ENCODE measurements at places on chromosomes 2 and 18. TPM values are rescaled to one million over a fixed set of nuclear protein-coding genes. Genes with fewer than 3 reads are reported as not detected.

Gene GAREM2
- total RNA-seq: 4.5 TPM

Gene UPP2
- not detected for total RNA-seq

Gene SPP2
- total RNA-seq: not detected

DNA sequence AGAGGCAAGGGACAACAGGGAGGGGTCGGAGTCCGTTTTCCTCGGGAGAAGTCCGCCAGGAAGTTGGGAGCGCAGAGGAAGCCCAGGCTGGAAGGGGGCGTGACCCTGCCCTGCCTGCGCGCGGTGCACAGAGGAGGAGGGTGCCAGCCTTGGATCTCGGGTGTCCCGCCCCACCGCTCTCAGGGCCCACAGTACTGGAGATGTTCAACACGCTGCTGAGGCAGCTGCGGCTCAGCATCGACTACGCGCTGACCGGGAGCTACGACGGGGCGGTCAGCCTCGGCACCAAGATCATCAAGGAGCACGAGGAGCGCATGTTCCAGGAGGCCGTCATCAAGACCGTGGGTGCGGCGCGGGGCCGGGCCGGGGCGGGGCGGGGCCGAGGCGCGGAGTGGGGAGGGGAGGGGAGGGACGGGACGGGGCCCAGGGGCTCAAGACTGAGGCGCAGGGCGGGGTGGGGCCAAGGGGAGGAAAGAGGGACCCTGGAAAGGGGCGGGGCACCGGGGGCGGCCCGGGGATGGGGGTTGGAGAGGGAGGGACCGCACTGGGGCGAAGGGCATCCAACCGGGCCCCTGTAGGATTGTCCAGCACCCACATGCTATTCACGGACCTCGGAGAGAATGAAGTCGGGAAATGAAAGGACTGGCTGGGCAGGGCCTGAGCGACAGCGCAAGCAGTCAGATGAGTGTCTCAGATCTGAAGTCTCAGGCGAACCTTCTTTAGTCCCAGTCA, 36.6 kb downstream of the POMC start:
- no peak for DNase-seq

DNA sequence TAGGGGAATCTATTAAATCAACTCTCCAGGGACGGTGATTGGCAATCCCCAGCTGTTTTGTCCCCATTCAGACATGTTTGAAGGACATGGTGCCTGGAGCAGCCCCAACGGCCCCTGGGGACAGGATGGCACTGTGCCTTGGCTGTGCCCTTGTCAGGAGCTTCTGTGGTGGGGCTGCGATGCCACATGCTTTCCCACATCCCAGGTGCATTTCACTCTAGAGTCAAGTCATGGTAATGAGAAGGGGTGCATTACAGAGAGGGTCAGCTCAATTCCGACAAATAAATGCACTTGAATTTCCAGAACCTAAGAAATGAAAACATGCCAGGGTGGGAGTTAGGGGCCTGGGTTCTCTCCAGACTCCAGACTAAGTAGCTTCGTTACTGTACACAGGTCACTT, 289.4 kb upstream of the PXDN start:
- no peak for DNase-seq

Gene SP5
- not detected for total RNA-seq

DNA sequence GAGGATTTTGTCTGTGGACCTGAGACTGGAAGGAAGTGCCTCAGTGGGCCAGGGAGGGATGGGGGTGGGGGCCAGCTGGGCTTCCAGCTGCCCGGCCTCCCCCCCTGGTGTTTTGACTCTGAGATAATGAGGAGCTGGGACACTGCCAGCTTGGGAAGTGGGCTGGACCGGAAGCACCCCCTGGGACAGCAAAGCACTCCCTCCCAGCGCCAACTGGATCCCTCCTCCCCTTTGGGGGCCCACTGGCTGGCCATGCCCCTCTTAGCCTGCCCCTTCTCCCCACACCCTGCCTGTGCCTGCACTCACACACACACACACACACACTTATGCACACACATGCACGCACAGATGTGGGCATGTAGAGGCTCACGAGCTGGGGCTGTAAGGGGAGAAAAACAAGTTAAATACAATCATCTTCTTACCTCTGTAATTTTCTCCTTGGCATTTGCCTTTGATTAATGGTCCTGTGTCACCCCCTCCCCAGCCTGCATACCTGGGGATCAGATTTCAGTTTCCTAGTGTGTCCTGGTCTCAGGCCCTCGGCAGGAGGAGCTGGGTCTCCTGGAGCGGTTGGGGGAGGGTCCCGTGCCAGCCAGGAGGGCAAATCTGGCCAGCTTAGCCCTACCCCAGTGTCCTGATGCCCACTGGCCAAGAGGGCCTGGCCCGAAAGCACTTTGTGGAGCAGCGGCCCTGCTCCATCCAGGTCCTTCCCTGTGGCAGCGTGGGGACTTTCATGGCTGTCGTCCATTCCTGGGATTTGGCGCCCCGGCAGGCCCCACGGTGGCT, 3.6 kb downstream of the ITM2C start:
- no peak for DNase-seq

Gene TNFAIP6
- total RNA-seq: not detected

GRCh38 chr2:88669482-88670214, 21.8 kb upstream of the RPIA start:
- DNase-seq: peak; percentile 65

Gene SPDYA
- 1.6 TPM for total RNA-seq

DNA sequence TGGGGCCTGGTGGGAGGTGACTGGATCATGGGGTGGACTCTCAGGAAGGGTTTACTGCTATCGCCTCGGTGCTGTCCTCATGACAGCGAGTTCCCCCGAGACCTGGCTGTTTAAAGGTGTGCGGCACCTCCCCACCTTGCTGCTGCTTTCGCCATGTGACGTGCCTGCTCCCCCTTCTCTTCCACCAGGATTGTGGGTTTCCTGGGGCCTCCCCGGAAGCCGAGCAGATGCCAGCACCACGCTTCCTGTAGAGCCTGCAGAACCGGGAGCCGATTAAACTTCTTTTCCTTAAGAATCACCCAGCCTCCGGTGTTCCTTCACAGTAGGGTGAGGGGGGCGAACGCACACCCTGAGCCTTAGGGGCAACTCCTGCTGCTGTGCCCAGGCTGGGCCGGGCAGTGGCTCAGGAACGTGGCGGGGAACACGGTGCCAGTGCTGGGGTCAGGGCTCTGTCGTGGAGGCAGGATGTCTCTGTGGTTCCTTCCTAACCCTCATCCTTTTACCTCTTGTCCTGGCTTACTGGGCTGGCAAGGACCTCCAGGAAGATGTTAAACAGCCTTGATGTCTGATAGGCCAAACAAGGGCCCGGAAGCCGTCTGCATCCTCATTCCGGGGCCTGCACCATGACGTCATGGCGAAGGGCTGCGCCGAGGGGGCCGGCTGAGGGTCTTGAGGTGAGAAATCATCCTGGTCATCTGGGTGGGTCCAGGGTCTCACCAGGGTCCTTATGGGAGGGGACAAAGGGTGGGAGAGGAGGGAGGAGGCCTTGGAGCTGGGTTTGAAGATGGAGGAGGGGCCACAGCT, 12.7 kb downstream of the NEU4 start:
- peak; percentile 38 for DNase-seq

- DNase-seq: no peak
Observed at GRCh38 chr2:119657466-119658145, 21.4 kb upstream of the TMEM177 start.

- DNase-seq: no peak
Observed at GRCh38 chr18:79769698-79770500, 27.8 kb upstream of the KCNG2 start.

Gene PTPRN
- not detected for total RNA-seq

Gene ARHGEF33
- total RNA-seq: 1.0 TPM

- no peak for DNase-seq
Observed at GRCh38 chr2:184294831-184295230, 303.5 kb upstream of the ZNF804A start.

- no peak for DNase-seq
Observed at GRCh38 chr18:48570313-48570712, 31.5 kb downstream of the CTIF start.

Gene AKAIN1
- total RNA-seq: not detected

Gene TMEFF2
- not detected for total RNA-seq

Gene TEKT4
- total RNA-seq: not detected

Gene STEAP3
- total RNA-seq: 0.68 TPM

DNA sequence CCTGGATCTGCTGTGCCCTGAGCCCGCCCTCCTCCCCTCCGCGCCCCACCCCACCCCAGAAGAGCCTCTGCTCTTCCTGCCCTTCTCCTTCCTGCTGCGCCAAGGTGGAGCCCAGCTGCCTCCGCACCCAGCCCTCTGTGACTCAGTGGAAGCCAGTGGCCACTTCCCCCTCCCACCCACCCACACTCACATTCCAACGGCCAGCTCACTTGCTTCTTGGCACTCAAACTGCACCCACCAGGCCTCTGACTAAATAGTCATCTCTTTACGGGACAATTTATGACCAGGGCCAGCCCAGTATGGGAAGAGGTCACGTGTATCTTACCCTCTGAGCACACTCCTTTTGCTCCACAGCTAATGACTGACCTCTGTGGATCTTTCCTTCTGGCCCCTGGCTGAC, 150.4 kb upstream of the SLC1A4 start:
- DNase-seq: no peak

DNA sequence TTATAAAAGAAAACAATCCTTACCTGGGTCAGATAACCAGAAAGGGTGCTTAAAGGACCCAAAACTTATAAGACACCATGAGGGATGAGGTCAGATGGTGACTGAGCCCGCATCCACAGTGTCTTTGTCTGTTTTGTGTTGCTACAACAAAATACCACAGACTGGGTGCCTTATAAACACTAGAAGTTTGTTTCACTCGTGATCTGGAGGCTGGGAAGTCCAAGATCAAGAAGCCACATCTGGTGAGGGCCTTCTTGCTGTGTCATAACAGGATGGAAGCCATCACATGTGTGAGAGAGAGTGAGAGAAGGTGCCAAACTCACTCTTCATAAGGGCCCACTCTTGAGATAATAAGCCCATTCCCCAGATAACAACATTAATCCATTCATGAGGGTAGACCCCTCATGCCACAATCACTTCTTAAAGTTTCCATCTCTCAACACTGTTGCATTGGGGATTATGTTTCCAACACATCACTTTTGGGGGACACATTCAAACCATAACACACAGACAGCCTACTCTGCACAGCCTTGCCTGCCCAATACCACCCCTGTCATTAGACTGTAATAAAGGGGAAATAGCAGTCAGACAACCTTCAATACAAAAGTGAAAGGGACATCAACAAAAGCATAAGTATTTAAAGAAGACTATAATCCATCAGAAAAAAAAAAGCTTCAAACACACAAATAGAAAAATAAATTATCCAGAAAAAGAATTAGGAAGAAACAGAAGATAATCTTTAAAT, 249.8 kb downstream of the ANAPC1 start:
- DNase-seq: no peak

DNA sequence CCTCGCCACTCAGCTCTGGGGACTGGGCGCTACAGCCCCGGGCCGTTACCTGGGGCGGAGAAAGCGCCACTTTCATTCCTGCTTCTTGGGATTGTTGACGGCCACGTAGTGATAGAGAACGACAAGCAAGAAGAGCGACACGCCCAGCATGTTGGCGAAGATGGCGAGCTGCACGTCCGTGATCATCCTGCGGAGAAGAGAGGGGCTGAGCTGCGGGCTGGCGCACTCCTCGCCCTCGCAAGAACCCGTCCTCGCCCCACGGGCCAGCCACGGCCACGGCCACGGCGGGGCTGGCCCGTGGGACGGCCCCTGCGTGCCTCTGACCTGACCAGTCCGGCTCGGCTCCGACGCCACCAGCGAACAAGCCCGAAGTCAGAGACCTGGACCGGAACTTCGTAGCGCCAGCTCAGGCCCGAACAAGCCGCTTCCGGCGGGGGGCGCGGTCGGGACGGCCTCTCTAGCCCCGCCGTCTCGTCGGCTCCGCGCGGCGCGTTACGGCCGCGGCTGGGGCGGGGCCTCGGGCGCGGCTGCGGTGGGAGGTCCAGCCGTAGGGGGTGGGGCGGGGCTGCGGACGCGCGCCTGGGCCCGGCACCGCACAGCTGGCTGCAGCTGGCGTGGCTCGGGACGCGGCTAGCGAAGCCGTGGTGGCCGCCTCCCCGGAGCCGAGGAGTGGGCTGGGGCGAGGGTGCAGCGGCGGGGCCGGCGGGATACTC, at the start of gene OST4:
Gene OST4 (minus strand): TSS at position 378 of the 713 bp plus-strand sequence.
- peak; percentile 92 for DNase-seq

DNA sequence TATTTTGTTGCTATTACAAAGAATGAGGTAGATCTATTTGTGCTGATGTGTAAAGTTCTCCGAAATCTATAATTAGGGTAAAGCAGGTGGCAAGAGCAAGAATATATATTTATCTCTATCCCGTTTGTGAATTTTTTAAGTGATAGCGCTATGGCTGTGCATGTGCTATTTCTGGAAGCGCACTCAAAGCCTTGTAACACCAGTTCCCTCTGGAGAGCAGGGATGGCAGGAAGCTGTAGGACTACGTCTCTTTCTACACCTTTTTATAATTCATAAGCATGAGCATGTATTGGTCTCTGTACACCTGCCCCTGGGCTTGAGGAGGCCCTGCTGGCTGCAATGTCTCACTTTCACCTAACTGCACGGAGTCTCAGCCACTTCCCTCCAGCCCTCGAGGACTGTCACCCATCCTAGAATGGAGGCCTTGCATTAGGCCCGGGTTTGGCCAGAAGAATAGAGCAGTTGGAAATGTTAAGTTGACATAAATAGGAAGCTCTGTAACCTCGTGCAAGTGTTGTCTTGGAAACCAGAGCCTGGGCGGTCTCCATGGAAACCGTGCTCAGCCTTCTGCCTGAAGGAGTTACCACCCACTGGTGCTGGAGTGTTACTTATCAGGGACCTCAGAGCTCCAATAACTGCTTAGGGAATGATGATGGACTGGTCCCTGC, 20.9 kb downstream of the ITM2C start:
- DNase-seq: no peak

Gene GULP1
- not detected for total RNA-seq

Gene SEMA4C
- 9.7 TPM for total RNA-seq

DNA sequence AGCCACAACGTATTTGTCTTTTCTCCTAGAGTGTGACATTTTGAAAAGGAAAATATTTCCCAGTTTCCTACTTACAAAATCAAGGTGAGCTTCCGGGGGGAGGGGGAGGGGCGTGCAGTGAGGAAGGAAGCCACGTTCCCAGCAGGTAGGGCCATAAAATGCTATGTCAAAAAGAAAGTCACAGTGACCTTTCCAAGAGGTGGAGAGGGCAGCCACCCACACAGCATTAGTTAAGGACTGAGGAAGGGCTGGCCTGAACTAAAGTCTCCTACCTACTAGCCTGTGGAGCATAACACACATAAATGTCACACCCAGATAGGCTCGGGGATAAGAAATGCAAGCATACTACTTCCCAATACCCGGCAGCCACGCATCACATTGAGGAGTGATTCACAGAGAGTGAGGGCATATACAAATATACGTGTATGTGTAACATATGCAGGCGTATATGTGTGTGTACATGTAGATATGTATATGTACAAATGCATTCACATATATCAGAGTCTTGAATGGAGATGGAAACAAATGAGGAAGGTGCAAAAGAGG, 191.1 kb downstream of the STK39 start:
- DNase-seq: no peak

GRCh38 chr2:240881913-240882312, 13.3 kb downstream of the AGXT start:
- DNase-seq: no peak

GRCh38 chr2:137960223-137960622, 4.0 kb upstream of the HNMT start:
- no peak for DNase-seq

Gene IGFBP5
- 0.02 TPM for total RNA-seq
